Hypothalamus (tissue), 51 donors: ENCODE measurements at places on chromosomes 6 and 20.

- no peak for DNase-seq
Observed at GRCh38 chr6:153947808-153948447, 91.1 kb upstream of the OPRM1 start.

- no peak for DNase-seq
Observed at GRCh38 chr20:18019068-18019467, 38.6 kb downstream of the OVOL2 start.

GRCh38 chr6:5905431-5906339 lies 101.0 kb downstream of the NRN1 start:
- no peak for DNase-seq

GRCh38 chr20:17969884-17970409 lies 1.1 kb downstream of the MGME1 start:
- no peak for DNase-seq

- DNase-seq = no peak
Observed at GRCh38 chr6:56970849-56971248, 15.9 kb downstream of the BEND6 start.

DNA sequence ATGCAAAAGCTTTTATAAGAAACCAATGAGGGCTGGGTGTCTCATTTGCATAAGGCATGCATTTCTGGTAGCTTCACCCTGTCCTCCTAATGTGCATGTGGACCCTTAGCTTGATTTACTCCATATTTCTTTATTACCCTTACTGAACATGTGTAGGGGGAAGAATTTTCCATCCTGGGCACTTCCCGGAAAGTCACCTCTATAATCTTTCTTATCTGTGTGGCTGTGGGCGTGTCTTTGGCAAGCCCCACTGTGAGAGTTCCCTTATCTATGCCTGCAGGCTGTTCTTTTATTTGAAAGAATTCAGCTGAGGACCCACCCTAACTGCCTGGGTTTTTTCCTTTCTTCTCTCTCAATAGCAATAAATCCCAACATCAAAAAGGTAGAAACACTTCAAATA lies 627.8 kb downstream of the DOK5 start:
- DNase-seq = no peak

DNA sequence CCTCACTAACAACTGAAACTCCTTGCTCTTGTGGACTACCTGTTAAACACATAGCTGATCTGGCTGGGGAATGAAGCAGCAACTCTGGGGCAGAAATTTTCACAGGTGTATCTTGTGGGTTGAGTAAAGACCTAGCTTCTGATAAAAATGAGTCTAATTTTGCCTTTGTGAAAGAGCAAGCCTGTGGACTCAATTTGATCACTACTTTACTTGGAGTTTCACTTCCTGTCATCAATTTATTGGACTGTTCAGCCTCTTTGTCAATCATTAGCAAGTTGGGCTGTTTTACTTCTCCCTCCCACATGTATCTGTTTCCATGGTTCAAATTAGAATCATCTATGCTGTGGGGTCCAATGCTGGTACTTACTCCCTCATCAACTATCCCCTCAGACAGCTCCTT lies 29.6 kb upstream of the CRIP3 start:
- no peak for DNase-seq
